RPMI7951 (cell line): ENCODE measurements at places on chromosomes 16 and 17.
A peak's percentile ranks its signal among the peaks of the same experiment; 100 is the strongest.

DNA sequence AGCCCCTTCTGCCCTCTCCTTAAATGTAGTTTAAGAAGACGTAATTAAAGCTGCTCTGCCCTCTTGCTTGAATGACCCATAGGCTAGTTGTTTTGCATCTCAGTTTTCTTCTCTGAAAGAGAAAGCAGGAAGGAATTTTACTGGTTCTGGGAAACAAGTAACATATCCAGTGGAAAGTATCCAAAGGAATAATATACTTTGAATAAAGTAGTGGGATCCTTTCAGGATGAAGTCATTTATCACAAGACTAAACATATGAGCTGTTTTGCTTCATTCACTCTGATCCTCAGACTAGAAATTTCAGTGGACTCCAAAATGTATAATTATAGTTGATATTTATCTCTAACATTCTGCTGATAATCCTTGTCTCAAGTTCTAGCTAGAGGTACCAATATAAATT is 1297.6 kb upstream of the GOT2 start:
- no peak for DNase-seq

- DNase-seq = no peak
Measured at GRCh38 chr16:58049232-58050185, 24.0 kb downstream of the MMP15 start.

DNA sequence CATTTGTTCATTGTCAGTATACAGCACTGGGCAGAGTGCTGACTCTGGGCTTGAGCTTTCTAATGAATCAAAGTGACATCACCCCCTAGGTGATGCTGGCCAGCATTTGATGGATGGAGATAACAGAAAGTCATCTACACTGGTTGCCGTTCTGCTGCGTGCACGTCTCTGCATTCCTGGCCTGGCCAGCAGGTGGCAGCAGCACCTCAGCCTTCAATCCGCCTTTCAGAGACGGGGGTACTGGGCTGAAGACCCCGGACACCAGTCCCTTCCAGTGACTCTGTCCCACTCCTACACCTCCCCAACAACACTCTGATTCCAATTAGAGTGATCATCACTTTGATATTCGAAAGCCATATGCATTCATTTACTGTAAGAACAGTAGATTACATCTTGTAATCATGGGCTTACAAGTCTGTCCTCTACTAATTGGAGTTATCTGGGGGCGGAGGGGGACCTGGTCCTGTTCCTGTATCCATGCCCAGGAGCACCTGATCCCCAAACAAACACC is 6.0 kb downstream of the CPSF4L start:
- peak; percentile 48 for DNase-seq

GRCh38 chr17:6104956-6105648 is 34.9 kb downstream of the WSCD1 start:
- no peak for DNase-seq

DNA sequence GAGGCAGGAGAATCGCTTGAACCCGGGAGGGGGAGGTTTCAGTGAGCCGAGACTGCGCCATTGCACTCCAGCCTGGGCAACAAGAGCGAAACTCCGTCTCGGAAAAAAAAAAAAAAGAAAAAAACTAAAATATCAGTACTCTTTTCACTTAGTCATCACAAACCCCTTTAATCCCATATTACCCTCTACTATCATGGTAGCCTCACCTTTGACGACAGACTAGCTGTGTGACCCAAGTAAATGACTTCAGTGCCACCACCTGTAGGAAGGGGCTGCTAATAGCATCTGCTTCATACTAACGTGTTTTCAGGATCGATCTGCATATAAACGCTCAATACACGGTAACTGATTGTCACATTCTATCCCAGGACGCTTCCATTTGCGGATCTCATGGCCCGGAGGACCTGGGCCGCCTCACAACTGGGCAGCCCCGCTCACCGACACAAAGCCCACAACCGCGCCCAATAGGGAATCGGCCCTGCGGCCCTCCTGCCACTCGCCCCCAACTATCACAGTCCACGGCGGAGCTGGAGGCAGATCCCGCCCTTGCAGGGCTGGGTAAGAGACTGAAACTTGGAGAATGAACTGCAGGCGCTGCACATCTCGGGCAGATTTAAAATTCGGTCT is 1.1 kb upstream of the ZNF263 start:
- peak; percentile 76 for DNase-seq

DNA sequence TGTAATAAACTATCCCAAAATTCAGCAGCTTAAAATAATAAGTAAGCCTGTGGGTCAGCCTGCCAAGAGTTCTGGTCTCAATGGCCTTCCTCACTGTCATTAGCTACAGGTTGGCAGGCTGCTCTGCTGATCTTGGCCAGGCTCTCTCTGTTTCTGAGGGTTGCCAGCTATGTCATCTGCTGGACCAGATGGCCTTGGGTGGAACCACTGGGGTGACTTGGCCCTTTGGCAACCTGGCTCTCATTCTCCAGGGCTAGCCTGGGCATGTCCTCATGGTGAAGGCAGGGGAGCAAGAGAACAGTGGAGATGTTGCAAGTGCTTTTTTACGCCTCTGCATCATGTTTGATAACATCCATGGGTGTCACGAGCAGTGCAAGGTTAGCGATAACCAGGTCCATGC is 13.9 kb downstream of the ITGAM start:
- DNase-seq = no peak

- DNase-seq = no peak
Measured at GRCh38 chr17:81934850-81935708, 2.0 kb downstream of the PYCR1 start.

GRCh38 chr17:28526381-28526780 is 20.2 kb downstream of the FOXN1 start:
- DNase-seq = no peak

- DNase-seq = no peak
Measured at GRCh38 chr17:74272731-74273201, 1.3 kb upstream of the DNAI2 start.

- no peak for DNase-seq
Measured at GRCh38 chr16:15141586-15141985, 47.5 kb upstream of the RRN3 start.

- DNase-seq = no peak
Measured at GRCh38 chr17:33603789-33604188, 310.7 kb upstream of the ASIC2 start.

DNA sequence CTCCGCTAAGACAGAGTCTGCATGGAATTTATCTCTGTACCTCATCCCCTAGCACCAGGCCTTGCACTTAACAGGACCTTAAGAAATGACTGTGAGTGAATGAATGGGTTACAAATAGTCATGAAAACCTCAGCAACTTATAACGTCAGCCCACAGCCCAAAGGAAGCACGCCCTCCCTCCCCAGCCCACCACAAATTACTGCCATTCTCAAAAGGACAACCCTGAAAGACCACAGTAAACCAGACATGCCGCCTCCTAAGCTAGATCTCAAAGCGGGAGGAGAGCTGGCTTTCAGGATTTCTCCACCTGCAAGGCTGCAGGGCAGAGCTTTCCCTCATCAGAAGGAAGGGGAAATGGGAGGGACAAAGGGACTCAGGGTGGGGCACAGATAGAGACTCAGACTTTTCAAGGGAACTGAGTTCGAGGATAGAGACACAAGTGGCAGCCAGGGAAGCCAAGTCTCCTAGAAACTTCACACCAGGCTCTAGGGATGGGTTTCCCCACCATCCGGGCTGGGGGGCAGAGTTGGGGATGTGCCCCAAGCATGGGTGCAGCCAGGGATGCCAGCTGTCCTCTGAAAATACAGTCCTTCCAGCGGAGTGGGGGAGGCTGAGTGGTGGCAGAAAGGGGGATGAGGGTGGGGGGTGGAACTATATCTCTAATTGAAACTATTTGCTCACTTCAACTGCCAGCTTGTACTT is 56.7 kb downstream of the PLXDC1 start:
- no peak for DNase-seq

DNA sequence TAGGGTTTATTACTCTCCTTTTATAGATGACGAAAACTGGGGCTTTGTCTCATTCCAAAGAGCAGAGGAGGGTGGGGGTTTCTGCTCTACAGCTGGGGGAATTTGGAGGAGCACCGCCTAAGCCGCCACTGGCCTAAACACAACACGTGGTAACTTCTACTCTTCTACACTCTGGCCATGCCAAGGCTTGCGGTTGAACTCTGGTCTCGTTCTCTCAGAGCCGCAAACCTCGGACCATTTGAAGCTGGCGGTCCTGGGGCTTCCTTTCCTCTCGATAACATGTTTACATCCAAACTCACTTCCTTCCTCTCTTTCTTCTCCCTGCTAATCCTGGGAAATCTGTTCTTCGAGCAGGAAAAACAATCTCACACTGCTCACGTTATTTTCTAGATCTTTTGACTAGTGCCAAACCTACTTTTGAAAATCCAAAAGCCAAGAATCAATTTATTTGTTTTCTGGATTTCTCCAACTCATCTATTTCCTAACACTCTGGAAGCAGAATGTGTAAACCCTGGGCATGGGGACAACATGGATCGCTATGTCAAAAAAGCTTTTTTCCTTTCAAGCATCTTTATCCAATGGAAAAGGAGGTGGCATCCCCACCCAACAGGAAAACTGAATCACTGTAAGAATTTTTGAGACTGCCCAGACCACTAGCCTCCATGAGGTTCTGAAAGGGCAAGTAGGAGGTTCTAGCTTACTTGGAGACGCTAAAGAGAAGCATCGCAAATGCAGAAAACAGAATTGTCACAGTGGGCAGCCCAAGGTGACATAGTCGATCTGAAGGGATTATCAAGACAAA is 13.6 kb upstream of the EEF2K start:
- DNase-seq = peak; percentile 95

GRCh38 chr16:17027488-17028129 is 443.2 kb downstream of the XYLT1 start:
- no peak for DNase-seq

DNA sequence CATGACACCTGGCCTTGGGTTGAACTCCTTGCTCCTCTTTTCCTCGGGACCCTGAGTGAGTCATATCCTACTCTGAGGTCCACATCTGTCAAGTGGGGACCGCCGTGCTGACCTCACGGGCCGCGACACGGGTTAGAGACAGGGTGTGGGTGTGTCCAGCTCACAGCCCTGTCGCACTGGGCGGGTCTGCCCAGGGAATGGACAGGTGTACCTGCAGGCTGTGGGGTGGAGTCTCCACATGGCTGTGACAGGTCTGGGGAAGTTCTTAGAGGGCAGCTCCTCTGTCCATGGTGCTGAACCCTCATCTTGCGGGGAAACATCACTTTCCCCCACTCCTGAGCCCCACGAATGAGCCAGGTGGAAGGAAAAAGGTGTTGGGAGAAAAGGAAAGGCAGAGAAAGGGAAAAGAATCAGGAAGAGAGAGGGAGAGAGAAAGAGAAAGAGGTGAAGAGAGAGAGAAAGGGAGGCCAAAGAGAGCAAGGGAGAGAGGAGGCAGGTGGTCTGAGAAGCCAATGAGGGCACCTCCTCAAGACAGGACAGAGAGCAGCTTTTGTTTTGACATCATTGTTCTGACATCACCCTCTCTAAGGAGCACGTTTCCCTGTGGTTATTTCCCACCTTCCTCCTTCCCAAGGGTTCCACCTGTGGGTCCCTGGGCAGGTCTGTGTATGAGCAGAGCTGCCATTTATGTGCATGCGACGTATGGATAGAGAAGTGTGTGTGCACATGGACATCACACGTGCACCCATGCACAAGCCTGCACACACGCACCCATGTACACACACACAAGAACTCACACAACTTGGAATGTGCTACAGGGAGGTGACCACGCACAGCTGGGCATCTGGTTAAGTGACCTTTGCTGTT is 32.6 kb upstream of the CBFA2T3 start:
- DNase-seq = no peak

GRCh38 chr16:61681673-61682072 is 354.6 kb downstream of the CDH8 start:
- no peak for DNase-seq

DNA sequence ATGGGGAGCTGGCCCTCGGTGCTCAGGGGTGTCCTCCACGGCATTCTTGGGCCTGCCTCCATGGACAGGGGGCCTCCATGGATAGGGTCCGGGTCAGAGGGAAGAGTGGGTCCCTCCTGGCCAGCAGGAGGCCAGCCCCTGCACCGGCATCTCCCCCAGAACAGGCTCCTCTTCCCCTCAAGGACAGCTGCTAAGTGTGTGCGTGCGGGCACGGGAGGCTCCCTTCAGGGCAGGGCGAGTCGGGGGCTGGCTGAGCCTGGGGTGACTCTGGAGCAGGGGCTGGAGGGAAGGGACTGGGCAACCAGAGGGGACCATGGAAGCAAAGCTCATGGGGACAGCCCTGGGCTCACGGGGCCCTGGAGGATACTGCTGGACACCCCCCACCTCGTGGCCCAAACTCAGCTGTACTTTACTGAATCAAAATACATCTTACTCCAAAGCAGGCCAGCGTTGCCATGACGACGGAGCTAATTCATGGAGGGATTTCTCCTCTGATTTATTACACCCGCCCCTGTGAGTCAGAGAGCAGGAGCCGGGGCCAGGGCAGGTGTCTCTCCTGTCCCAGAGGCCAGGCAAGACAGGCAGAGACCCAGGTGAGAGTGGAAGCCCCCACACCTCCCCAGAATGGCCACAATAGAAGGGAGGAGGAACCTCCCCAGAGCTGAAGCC is 2.1 kb downstream of the CASKIN1 start:
- DNase-seq = peak; percentile 57

- peak; percentile 60 for DNase-seq
Measured at GRCh38 chr17:4947411-4948165, 742 bp downstream of the PFN1 start.

DNA sequence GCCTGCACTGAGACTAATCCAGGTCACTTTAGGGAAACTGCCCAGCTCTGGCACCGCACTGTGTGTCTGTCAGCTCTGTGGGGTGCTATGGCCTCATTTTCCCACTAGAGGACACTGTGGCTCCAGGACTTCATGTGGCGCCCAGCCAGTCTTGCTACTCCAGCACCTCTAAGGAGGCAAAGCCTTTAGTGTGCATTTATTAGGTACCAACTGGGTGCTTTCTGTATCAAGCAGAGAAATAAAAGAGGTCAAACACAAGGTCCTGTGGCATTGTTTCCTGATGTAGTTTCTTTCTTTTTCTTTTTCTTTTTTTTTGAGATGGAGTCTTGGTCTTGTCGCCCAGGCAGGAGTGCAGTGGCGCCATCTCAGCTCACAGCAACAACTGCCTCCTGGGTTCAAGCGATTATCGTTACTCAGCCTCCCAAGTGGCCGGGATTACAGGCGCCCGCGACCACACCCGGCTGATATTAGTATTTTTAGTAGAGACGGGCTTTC is 12.5 kb upstream of the RHBDL3 start:
- peak; percentile 68 for DNase-seq

DNA sequence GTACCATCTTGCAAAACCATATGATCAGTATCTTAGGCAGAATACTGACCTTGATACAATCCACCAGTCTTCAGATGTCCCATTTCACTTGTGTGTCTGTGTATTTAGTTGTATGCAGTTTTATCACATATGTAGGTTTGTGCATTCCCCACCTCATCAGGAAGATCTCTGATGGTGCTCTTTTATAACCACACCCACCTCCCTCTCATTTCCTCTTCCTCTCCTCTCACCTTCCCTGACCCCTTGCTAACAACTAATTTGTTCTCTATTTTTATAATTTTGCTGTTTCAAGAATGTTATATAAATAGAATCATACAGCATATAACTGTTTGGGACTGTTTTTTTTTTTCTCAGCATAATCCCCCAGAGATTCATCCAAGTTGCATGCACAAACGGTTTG is 52.0 kb upstream of the ACSM2B start:
- no peak for DNase-seq
